ENCODE measurements at places on chromosomes 5 and 9.
A peak's percentile ranks its signal among the peaks of the same experiment; 100 is the strongest.

DNA sequence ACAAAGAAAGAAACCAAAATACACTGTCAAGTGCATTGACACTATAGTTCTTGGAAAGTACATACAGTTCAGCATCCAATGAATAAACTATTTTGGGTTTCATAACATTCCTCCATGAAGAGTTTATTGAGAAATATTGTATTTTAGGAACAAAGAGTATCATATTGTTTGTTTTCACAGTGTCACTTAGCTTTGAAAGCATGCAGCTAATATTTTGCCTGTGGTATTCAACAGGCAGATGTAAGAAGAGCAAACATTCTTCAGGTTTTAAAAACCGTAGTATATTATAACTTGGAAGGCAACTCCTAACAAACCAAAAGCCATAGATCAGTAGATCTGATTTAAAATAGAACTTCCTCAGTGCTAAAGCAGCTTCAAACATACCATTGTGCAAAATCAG, 4.5 kb downstream of the PRELID2 start:
- no peak for DNase-seq

DNA sequence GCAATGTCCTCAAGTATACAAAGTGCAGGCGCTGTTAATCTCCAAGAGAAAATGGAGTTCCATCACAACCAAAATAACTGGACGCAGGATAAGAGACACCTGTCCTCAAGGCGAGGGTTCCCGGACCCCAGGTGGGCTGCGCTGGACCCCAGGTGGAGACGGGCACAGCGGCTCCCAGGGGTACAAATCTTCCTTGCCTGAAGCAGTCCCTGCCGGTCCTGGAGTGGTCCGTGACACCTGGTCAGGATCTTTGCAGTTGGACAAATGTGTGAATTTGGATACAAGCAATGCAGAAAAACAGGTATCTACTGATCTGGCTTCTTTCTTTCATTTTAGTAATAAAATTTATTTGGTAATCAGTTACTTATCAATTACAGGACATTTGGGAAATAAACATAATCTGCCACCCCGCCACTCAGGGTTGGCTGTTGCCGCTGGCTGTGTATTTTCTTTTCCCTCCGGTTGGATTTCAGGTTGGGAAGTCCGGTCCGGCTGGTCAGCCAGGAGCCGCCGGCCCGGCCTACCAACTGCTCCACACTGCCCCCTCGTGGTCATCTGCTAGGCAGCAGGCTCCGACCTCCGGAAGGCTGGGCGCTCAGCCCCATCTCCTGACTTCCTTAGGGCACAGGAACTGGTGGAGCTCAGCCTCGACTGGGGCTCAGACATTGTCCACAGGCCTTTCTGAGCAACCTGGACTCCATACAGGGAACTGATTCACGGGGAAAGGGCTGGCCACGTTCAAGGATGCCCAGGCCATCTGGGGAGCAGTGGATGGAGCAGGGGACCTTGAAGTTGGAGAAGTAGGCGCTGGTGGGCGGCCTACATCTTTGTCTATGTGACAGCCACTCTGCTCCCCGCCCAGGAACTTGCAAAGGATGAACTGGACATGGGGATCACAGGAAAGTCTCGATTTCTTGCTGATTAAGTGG, 43.4 kb downstream of the NXNL2 start:
- peak; percentile 11 for DNase-seq

GRCh38 chr9:100101608-100102007, 2.6 kb downstream of the INVS start:
- DNase-seq, result no peak

DNA sequence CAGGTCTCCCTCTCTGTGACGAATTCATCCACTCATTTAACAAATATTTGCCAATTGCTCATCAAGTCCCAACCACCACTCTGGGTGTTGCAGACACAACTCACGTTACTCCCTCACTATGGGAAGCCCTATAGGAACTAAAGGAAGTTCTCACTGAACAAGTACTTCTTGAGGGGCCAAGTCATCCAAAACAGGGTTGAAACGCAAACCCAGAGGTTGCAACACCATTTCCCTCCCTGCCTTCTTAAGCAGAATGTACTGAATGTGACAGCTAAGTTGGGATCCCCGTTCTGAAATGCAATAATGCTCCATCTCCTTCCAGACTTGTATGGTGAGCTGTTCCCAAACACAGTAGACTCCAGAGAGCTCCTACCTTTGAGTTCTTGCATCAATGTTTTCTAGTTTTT, 34.3 kb downstream of the EPB41L4B start:
- DNase-seq, result no peak

DNA sequence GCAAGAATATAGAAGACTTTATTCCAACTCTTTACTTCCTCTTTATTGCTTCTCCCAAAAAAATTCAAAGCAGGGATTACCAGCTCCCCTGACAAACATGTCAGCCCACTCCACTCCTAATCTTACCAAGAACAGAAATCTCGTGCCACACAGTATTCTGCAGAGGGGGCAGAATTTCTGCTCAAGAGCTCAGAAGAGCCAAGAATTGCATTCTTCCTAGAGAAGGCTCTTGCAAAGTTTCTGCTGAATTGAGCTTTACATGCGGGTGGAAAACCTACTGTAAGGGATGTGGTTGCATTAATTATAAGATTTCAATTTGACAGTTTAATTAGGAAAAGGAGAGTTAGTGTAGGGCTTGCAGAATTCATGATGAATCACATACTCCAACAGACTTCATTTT, 428.5 kb downstream of the CETN3 start:
- no peak for DNase-seq

- DNase-seq, result no peak
Measured at GRCh38 chr5:154288145-154288544, 97.6 kb downstream of the GALNT10 start.

GRCh38 chr5:156641686-156642085, 208.4 kb upstream of the PPP1R2B start:
- no peak for DNase-seq

- DNase-seq, result no peak
Measured at GRCh38 chr5:102782217-102782872, 27.2 kb downstream of the PAM start.

- DNase-seq, result no peak
Measured at GRCh38 chr9:87255431-87256155, 242.1 kb upstream of the DAPK1 start.

DNA sequence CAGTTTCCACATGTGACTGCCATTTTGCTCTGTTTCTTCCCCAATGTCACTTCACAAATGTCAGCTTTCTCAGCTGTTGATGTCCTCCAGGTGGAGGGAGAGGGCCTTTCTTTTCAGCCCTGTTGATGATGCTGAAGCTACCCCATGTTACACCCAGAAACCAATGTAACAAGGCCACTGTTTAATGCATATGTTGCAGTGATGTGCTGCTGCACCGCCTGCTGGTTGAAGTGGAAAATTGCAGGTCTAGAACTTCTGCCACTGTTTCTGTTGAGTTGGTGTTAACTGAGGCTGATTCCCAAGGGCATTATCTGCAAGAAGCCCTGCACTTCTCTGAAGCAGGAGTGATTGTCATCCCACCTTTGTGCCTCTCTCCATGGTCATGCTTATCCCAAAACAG, 428.4 kb downstream of the KDM4C start:
- DNase-seq, result peak; percentile 12

DNA sequence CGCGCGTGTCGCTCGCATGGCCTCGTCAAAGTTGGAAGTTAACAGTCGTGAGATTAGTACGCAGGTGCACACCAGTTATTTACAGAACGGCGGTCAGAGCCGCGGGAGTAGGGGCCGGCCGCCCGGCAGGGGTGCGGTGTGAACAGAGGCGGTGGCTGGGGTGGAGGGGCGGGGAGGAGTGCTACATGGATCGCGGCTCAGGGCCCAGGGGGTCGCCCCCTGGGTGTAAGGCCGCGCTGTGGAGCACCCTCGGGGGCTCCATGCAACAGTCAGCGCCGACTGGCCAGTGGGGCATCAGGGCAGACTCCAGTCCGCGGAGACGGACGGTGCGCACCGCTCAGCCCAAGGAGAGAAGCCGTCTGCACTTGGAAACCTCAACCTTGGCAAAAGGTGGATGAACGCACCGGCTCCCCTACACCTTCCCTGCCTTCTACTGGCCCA, 60.3 kb downstream of the ZNF354C start:
- DNase-seq, result no peak

- peak; percentile 68 for DNase-seq
Measured at GRCh38 chr5:150458802-150459557, 9.4 kb upstream of the RPS14 start.

DNA sequence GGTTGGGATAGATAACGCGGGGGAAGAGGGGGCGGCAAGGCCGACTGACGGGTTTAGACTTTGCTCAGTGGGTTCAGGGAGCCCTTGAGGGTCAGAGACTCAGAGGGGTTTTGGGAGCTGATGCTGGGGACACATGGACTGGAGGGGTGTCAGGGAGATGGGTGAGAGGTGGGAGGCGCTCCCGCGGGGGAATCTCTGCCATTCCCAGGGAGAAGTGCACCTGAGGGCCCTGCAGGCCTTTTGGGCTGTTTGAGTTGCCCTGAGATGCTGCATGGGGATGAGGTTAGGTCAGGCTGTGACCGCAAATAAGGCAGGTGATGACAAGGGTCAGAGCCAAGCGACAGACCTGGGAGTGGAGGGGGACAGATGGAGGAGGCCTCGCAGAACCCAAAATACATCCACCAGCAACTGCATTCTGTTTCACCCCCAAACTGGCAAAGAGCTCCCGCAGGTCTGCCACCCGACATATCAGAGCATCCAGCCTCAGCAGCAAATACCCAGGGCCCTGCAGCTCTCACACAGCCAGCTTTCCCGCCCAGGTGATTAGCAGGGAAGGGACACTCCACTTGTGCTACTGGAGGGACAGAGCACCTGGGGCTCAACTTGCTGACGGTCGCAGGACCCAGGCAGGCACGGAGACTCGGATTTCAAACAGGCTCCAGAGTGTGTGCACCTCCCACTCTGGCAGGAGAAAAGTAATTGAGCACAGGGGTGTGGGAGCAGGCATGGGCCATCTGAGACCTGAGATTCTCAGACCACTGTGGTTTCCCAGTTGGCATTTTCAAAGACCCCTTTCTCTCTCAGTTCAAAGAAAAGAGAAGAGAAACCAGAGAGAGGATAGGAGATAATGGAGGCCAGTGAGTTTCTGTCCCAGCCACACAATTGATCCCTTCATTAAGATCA, 26.4 kb downstream of the TMOD1 start:
- DNase-seq, result no peak

DNA sequence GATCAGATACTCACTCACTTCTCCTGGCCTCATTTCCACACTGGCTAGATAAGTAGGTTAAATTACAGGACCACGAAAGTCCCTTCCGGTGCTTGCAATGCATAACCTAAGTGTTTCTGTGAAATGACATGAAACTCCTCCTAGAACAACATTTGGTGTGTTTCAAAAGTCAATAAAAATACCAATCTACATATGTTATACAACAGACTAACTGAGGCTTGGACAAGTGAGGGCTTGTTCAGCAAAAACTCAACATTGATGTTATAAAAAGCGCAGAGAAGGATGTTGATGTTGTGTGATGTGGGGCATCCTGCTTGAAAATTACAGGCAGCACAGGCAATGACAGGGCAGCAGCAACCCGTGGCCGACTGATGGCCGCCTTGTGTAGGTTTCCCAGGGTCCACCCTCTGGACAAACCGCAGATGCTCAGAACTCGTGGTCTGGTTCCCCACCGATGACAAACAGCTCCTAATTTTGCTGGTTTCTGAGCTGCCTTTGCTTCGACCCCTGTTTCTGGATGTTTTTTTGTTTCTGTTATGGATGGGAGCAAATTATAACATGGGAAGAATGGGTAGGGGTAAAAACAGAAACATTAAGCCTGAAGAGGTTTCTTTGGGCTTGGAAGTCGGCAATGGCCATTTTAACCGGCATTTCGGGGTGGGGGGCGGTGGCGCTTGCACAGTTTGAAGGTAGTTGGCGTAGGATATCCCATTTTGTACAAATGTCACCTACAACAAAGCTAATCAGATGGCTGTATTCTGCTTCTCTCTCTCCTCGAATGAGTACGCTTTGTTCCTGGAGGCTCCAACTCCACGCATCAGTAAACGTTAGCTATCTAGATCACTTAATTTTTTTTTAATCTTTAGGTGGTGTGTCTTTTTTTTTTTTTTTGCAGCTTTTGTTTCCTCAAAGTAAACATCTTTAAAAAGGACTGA, 116.1 kb downstream of the PDZD2 start:
- DNase-seq, result no peak

DNA sequence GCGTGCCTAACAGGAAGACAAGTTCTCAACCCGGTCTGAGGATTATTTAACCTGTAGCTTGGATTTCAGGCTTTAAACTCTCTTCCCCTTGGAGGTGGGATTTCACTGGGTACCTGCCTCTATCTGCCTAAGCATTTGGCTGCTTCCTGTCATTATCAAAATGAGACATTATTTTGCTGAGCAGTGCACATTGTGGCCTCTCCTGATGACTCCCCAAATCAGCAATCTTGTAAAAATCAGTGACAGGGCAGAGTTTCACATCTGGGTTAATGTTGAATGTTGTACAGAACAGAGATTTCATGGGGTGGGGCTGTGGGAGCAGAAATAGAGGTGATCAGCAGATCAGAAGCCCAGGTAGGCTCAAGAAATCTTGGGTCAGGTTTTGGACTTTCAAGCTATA, 605.9 kb downstream of the ELAVL2 start:
- DNase-seq, result no peak

DNA sequence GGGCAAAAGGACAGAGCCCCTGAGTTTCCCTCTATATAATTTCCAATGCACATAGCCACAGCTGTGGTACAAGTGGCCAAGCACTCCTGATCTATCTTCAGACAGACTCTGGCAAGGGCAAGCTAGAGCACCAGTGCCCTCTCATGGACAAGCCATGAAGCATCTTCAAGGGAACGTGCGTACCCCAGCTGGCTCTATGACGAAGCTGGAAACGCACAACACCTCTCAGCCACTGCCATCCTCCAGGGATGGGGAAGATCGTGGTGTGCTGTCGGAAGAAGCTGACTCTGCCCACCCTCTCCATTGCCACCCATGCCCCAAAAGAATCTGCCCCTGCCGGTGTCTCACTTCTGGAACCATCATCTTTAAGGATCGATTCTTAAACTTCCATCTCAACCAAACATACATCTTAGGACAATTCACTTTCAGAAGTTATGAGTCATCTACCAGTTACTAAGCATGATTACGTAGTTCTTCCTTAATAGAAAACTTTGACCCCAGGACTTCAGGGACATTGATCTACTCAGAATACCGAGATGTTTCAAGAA, 482.9 kb downstream of the AGTPBP1 start:
- peak; percentile 5 for DNase-seq

DNA sequence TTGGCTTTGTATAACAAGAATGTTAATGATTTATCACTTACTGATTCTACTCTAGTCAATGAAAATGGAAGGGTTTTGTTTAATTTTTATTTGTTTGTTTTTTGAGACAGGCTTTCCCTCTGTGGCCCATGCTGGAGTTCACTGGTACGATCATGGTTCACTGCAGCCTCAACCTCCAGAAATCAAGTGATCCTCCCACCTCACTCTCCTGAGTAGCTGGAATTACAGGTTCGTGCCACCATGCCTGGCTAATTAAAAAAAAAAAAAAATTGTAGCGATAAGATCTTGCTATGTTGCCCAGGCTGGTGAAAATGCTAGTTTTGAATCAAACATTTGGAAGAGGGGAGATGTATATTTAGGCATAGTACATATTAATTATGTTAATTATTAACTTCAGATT, 209.4 kb downstream of the NFIB start:
- no peak for DNase-seq

- no peak for DNase-seq
Measured at GRCh38 chr5:129821477-129822131, 73.7 kb downstream of the MINAR2 start.

GRCh38 chr9:134730011-134730760, 88.6 kb downstream of the COL5A1 start:
- DNase-seq, result no peak
